ENCODE measurements at places on chromosomes 2 and 18.
A peak's percentile ranks its signal among the peaks of the same experiment; 100 is the strongest.

DNA sequence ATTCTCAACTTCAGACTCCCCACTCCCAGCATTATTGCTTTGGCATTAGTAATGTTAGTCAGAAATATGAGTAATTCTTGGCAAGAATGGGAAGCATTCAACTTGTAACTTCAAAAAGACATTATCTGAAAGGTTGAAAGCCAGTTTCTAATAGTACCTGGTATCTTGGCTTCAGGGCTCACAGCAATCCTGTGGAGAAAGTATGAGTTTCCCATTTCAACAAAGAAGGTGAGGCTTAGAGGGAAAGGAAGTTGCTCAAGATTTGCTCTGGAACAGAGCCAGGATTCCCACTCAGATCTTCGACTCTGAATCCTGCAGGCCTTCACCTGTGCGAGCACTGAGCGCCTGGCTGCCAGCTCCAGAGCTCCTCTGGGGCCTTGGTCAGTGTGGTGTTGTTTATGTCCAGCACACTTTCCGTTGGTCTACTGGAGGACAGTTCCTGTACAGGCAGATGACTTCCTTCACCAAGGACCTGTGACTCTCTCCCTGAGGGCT lies 136.1 kb downstream of the MCFD2 start:
- DNase-seq: no peak

GRCh38 chr2:30584116-30584515 lies 137.1 kb downstream of the LCLAT1 start:
- no peak for DNase-seq

- DNase-seq: no peak
These were observed 827.0 kb downstream of the BCL11A start for GRCh38 chr2:59726228-59727120.

DNA sequence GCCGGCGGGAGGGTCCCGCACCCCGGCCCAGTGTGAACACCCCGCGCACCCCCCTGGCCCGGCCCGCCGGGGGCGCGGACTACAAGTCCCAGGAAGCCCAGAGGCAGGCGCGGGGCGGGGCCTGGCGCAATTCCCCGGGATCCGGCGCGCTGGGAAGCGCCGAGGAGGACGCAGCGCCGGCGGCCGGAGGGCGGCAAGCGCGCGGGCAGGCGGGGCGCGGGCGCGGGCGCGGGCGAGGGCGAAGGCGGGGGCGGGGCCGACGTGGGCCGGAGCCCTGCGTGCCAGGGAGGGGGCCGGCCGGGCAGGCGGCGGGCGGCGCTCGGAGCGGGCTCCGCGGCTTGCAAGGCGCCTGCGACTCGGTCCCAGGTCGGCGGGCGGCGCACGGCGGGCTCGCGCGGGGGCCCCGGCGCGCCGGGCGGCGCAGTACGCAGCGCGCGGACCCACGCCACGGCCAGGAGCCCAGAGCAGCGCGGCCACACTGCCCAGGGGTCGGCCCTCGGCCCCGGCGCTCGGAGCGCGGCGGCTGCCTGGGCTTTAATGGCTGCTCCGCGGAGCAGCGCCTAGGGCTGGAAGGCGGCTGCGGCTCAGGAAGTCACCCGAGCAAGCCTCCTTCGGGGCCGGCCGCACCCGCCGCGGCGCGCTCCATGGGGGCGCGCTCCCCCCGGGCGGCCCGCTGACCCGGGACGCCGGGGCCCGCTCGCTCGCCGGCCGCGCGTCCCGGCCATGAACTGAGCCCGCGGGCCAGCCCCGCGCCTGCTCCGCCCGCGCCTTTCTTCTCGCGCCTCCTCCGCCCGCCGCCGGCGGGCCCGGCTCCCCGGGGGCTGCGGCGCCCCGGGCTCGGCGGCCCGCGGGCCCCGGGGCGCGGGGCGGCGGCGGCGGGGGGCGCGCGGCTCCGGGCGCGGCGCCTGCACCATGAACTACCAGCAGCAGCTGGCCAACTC lies at the start of gene AGAP1:
AGAP1 (plus strand) TSS at position 269 of the 941 bp plus-strand sequence.
- DNase-seq: peak; percentile 96

- DNase-seq: no peak
These were observed 25.1 kb upstream of the GPR17 start for GRCh38 chr2:127620866-127621265.

- no peak for DNase-seq
These were observed 11.2 kb upstream of the IKZF2 start for GRCh38 chr2:213162516-213163118.

- no peak for DNase-seq
These were observed 119.1 kb downstream of the BMPR2 start for GRCh38 chr2:202495230-202495604.

DNA sequence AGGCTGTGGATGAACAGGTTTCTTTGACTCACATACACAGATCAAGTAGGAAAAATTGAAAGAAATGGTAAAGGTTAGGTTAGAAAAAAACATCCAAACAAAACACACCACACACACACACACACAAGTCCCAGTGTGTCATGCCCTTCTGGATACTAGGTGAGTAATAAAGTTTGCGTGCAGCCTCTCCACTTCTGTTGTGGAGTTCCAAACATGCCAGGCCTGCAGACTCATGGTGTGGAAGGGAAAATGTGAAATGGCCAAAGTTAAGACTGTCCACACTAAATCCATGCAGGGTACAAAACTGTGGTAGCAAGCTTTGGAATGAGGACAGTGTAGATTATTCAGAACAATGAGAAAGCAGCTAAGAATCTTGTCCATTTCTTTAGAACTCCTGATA lies 114.6 kb downstream of the IKZF2 start:
- DNase-seq: no peak

DNA sequence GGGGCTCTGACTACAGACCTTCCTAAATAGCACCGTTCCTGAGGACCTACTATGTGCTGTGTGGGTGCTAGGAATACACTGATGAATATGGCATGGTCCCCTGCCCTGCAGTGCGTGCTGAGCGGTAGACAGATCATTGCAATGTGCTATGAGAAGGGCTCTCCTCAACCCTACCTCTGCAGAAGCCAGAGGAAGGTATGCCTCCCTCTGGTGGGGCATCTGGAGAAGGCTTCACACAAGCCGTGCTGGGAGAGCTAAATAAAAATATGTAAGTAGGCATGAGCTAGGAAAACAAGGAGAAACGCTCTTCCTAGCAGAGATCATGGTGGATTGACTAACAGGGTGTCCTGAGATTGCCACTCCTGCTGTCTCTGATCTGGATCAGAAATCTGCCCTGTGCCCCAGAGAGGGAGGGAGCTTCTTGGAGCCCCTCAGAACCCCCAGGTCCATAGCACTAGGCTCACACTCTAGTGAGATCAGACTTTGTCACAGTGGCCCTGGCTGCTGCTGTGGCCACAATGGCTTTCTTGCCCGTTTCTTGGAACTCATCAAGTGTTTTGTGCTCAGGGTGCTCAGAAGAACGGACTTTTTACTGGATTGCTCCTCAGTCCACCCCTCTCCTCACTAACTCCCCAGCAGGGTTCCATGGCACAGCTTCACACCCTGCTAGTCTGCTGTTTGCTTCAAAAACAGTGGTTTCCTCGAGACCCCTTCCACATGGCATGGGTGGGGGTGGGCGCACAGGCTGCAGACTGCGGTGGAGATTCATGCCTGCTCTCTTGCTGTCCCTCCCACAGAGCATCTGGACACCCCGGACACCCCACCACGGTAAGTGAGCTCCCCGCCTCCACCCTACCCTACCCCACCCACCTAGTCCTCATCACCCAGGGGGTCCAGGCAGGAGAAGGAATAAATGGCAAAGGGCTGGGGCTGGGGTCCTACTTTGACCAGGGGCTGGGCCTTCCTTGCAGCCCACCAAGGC lies 14.2 kb downstream of the SIGLEC15 start:
- DNase-seq: peak; percentile 67

DNA sequence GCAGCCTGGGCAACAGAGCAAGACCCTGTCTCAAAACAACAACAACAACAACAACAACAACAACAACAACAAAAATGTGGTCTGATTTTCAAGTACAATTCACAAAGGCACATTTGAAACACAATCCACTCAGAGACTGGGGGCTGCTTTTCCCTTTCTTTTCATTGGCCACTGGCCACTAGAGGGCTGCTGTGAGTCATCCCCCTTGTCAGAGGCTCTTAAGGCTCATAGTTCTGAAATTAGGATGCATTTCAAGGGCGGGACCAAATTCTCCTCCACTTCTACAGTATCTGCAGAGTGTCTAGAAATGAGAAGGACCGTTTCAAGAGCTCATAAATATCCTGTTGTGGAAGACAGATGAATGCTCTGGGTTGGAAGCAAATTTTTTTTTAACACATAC lies 285.4 kb downstream of the NRXN1 start:
- DNase-seq: peak; percentile 43

- DNase-seq: no peak
These were observed 104.9 kb downstream of the TRABD2A start for GRCh38 chr2:84776011-84776410.

DNA sequence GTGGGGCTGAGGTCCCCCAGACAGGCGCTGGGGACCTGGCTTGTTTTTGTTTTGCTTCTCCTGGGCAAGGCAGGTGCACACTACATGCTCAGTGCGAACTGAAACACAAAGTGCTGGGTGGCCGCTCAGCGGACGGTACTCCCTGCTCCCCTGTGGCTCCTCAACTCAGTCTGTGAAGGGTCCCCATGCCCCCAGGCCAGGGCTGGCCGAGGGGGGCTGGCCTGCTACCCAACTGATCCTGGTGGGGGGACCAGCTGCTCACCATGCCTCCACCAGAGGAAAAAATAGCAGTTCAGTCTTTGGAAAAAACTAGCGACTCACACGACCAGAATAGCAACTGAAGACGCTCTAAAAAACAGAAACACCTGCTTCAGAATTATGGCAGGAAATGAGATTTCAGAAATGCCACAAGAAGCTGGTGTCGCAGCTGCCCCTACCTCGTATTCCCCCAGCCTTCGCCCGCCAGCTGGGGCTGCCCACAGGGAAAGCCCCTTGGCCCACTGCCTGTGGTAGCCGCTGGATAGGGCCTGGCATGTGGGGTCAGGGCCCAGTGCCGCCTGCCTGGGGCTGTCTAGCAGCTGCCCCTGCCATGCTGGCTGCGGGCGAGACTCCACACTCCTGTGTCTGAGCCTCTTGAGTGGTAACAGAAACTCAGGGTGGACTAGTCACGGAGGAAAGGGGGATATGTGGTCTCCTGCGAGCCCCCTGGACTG lies 43.7 kb downstream of the MEX3C start:
- no peak for DNase-seq

GRCh38 chr2:72813841-72814240 lies 12.0 kb downstream of the EXOC6B start:
- DNase-seq: no peak

- no peak for DNase-seq
These were observed 101.6 kb downstream of the OSBPL6 start for GRCh38 chr2:178295906-178296305.

DNA sequence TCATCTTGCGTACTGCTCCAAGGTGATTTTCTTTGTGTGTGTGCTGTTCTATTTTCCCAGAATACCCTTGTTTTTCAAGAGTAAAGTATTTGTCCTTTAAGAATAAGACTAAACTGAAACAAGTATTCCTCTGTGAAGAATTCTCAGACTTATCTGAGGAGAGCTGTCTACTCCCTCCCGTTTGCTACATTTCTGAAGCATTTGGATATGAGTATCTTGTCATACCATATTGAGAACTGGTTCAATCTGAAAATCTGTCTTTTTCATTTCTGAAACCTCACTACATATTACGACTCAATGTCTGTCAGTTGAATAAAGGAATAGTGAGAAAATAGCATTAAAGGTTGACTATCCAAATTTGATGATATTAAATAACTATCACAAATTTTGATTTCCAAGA lies 159.4 kb downstream of the PMAIP1 start:
- DNase-seq: no peak
